ENCODE measurements at places on chromosomes 2 and 18. TPM values are rescaled to one million over a fixed set of nuclear protein-coding genes. Genes with fewer than 3 reads are reported as not detected.

Gene VIT
- total RNA-seq = not detected

DNA sequence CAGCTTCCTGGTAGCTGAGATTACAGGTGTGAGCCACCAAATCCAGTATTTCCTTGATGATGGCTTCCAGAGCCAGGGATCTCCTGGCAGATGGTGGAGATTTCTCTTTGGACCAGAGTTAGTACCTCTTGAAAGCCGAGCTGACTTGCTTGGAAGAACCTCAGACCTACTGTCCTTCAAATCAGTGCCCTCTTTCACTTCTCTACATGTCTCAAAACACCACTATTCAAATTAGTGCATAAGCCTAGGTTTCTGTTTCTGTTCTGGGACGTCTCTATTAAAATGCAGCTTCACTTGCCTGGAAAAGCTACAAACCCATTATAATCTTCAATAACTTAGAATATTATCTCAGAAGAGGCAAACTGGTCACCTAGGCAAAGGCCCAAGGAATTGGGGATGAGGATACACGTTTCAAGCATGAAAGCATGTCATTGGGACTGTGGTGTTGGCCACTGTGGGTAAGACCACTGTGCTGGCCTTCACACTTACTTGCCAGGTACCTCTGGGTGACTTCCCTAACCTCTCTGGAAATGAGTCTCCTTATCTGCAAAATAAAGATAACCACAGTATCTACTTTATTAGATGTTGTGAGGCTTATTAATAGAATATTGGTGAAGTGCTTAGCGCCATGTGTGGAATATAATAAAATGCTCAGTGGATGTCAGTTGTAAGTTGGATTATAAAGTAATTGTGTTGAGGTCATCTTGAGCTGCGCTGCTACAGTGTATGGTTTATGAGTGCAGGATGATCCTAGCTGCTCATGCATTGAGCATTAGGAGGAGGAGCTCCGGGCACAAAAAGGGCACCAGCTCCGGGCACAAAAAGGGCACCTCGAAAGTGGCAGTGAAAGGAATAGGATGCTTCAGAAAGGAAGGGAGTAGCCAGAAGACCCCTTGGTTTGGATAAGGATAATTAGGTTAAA, 84.5 kb downstream of the DOCK10 start:
- DNase-seq = no peak

GRCh38 chr18:69494841-69495240, 94.2 kb downstream of the DOK6 start:
- no peak for DNase-seq

- DNase-seq = no peak
These were observed 457.2 kb upstream of the MEX3C start for GRCh38 chr18:51654488-51655326.

Gene SERPINB3
- total RNA-seq = not detected

GRCh38 chr2:190180313-190181122, 118.0 kb upstream of the MSTN start:
- DNase-seq = peak; percentile 41

DNA sequence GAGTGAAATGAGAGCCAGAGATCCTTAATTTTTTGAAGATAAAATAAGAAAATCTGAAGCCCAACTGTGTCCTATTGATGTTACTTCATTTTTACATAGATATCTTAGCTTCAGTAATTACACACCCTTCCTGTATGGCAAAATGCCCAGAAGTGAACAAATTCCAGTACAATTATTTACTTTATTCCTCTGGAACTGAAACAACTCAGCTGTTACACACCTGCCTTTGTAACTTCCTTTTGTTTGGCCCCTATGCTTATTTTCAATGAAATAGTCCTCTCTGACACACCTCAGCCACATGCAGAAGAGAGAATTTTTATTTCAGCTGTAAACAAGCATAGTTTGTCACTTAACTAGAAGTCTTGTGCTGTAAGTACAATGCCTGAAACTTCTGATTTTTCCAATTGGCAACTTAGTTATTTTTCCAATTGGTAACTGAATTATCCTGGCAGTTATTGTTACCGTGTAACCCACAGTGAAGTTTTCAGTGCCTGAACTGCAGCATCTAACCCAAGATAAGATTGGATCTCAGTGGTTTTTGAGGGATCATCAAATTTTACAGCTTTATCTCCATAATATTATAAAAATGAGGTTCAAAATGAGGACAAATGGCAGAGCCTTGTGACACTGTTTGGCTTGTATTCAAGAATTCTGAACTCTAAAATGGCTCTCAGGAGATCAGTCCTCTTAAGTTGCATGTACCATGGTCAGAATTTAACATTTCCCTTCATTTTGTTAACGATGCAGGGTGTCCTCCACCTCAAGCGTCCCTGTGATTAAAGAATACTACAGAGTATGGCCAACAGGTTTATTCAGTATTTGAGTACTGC, 82.6 kb downstream of the PKP4 start:
- DNase-seq = peak; percentile 73

DNA sequence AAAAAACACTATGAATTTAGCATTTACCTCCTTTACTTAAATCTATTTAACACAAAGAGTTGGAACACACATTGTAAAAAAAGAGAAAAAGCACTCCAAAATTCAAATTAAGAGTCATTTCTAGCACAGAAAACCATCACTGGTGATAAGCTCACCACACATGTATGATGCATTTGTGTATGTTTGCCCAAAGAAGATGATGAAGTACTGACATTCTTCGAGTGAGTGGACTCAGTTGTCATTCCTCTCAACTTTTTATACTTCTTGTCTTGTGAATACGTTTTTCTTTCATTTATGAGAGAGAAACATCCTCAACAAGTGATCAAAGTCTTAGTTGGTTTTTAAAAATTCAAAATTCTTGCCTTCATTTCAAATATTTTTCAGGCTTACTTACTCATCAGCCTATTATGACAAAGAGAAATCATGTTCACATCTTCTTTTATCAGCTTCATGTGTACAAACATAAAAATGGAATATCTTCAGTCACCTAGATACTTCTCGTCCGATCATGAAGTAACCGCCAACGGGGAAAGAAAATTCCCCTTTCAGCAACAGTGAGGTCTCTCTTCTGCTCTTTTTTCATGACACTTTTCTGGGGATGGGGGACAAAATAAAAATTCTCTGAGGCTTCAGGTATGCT, 1.5 kb downstream of the DSEL start:
- DNase-seq = no peak

DNA sequence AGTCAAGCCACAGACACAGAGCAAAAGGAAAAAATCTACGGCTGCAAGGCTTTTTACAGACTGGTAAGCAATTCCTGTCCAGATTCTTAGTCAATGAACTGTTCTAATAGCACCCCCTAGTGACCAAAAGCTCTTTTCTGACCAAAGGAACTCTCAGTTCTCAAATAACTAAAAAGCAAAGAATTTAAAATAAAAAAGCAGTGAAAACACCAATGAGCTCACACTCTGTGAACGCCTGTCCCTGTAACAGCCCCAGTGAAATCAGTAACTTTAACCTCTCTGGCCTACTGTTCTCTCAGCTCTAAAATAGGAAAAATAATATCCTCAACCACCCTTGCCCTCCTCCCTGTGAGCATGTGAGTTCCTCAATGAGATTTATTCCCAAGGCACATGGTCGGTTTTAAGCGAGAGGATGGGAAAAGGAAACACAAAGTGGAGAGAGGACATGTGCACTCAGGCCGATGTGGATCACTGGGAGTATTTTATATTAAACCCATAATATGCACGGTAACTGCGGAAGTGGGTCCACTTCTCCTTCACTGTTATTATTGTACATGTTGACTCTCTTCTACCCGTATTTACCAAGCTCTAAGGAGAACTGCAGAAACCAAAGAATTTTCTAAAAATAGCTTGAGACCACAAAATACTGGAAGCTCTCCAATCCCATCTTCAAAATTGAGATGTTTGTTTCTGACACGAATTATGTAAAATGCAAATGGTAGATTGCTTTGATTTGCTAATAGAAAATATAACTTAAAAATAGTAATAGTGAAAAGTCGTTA, 128.5 kb downstream of the STK39 start:
- DNase-seq = peak; percentile 35

DNA sequence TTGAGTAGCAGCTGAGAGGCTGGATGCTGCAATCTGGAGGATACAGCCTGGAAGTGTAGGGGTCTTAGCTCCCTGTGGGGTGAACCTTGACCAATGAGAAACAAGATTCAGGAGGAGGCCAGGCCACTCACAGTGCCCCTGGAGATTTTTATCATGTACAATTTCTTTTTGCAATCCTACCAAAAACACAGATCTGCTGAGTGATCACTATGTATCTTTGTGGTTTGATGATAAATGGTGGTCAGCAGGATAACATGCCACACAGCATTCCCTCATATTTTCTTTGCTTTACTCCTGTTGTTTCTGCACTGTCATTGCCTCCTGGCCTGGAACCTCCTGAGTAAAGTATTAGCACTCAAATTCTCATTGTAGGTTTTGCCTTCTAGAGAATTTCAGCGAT, 357.9 kb downstream of the THSD7B start:
- DNase-seq = no peak

Gene RGPD3
- not detected for total RNA-seq

DNA sequence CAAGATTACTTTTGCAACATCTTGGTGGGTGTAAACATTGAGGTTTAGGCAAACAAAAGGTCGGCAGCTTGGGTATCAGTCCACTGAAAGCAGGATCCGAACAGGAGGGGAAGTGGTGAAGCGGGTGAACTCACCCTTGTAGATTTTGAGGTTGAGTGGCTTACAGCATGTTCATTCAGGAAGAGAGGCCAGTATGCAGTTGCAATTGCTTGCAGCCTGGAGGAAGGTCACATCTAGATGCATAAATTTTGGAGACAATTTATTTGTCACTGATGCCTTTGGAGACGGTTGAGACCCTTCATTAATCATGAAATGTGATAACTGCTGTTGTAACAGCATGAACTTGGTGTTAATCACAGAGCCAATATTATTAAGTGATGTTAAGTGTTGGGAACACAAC, 131.1 kb downstream of the LTBP1 start:
- DNase-seq = no peak

Gene OLA1
- total RNA-seq = 263 TPM

GRCh38 chr2:226030788-226031646, 631.5 kb downstream of the NYAP2 start:
- peak; percentile 65 for DNase-seq
